ENCODE measurements at places on chromosomes 5 and 9.
A peak's percentile ranks its signal among the peaks of the same experiment; 100 is the strongest.

GRCh38 chr9:137067860-137068538, 2.4 kb downstream of the SAPCD2 start:
- DNase-seq = peak; percentile 90

DNA sequence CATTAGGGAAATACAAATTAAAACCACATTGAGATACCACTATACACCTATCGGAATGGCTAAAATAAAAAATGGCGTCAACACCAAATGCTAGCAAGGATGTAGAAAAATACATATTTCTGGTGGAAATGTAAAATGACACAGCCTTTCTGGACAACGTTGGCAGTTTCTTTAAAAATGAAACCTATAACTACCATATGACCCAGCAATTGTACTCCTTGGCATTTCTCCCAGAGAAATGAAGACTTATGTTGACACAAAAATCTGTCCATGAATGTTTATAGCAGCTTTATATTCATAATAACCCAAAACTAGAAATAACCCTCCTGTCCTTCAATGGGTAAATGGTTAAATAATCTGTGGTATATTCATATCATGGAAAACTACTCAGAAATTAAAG, 188.7 kb upstream of the RAD23B start:
- DNase-seq = no peak

GRCh38 chr5:84249918-84250630, 134.6 kb downstream of the EDIL3 start:
- no peak for DNase-seq

- DNase-seq = no peak
These were observed 106.2 kb upstream of the FCN2 start for GRCh38 chr9:134774410-134774809.

- peak; percentile 7 for DNase-seq
These were observed 22.8 kb downstream of the PTCH1 start for GRCh38 chr9:95494022-95494415.

Data from CD4-positive, alpha-beta T cell treated with Interleukin-2 at 100 ng/mL for 4 hours (primary cell).